ENCODE measurements at places on chromosomes 3 and 15.

- no peak for DNase-seq
Observed at GRCh38 chr3:24496529-24497482, 2.2 kb upstream of the THRB start.

DNA sequence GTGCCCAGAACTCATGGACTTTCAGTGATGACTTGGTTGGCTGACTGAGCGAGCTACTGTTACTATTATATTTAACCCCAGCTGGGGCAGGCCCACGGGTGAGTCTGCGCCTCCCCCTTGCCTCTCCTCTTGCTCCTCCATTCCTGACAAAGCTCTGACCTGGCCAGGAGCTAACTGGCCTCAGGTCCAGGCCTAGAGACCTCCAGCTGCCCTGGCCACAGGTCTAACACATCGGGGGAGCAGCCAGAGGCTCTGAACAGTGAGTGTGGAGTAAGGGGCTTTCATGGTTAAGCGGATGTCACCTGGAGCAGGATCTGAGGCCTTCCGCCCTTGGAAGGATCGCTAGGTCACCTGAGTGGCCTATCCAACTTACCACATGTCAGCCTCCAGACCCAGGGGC is 96.3 kb upstream of the HERC1 start:
- DNase-seq = no peak

DNA sequence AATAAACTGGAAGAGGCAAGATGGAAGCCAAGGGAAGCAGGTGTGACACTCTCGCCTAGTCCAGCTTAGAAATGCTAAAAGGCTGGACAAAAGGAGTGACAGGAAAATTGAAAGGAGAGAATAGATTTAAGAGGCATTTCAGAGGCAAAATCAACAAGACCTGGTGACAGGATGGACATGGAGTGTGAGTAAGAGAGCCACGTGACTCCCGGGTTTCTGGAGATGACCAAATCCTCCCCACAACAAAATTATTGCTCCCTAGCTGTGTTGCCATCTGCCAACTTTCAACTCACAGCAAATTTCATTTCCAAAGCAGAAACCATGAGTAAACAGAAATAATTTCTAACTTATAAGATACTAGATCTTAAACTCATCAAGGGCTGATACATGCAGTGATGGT is 52.6 kb downstream of the MTHFS start:
- no peak for DNase-seq

GRCh38 chr3:45931496-45931895 is 11.8 kb upstream of the CXCR6 start:
- DNase-seq = no peak

- DNase-seq = no peak
Observed at GRCh38 chr15:51936105-51936478, 35.5 kb downstream of the LEO1 start.

GRCh38 chr3:48538451-48538850 is 18.2 kb downstream of the PFKFB4 start:
- no peak for DNase-seq

DNA sequence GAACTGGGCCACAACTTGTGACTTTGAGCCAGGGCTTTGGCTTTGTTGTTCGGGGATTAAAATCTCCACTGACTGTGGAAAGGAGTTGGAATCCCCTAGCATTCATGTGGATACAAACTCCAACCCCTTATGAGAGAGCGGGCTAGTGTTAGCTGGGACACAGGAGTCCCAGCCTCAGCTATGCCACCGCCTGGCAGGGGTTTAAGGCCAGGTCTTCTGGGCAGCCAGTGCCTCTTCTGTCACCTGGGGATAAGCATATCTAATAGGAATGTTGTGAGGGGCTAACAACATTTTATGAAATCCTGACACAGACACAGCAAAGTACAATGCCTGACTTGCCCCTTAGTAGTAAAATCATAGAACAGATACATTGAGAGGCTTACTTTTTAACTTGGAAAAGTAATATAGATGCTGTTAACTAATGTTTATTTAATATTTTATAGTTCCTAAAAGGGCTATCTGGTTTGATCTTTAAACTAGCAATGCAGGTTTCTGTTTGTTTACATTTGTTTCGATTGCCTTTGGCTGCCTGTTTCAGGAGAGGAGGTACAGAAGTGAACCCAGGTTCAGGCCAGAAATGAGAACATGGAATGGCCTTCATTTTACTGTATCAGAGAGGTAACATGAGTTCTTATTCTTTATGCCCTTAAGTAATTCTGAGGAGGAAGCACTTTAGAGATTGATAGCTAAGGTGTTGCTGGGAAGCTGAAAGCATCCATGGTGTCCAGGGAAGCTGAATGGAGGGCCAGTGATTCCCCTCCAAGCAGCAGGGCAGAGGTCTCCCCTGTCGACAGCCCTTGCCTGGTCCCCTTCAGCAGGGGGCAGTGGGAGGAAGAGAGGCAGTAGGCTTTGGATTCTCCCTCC is 8.7 kb downstream of the GPR160 start:
- DNase-seq = no peak

- no peak for DNase-seq
Observed at GRCh38 chr3:160999274-160999673, 105.9 kb downstream of the B3GALNT1 start.

DNA sequence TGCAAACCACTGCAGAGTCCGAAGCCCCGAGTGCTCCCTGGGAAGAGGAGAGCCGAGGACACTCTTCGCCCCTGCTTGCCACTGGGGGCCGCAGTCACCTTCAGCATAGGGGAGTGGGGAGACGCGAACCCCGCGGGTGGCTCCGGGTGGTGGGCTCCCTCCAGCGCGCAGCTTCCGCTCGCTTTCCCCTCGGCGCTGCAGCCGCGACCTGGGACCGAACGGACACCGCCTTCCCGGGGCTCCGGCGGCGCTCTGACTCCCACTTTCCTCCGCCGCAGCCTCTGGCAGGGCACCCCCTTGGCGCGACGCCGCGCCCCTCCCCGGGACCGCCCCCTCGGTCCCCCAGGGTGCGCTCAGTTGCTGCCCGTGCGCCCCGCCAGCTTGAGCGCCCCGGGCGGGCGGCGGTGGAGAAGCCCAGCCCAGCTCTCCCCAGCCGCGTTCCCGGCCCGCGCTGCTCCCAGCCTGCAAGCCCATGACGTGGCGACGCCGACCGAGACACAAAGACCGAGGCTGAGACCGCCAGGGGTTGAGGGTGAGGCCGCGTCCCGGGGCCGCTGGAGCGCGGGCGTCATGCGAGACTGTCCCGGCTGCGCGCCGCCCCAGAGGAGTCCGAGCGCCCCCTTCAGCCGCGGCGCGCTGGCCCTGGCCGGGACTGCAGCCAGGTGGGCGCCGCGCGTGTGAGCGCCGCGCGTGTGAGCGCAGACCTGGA is at the start of gene MINAR1:
TSS of gene MINAR1 (plus strand) at position 701 of the 709 bp plus-strand sequence. CDS start 23,812 bp downstream, outside the sequence.
- no peak for DNase-seq

GRCh38 chr15:38991126-38991525 is 426.5 kb upstream of the RASGRP1 start:
- DNase-seq = no peak

DNA sequence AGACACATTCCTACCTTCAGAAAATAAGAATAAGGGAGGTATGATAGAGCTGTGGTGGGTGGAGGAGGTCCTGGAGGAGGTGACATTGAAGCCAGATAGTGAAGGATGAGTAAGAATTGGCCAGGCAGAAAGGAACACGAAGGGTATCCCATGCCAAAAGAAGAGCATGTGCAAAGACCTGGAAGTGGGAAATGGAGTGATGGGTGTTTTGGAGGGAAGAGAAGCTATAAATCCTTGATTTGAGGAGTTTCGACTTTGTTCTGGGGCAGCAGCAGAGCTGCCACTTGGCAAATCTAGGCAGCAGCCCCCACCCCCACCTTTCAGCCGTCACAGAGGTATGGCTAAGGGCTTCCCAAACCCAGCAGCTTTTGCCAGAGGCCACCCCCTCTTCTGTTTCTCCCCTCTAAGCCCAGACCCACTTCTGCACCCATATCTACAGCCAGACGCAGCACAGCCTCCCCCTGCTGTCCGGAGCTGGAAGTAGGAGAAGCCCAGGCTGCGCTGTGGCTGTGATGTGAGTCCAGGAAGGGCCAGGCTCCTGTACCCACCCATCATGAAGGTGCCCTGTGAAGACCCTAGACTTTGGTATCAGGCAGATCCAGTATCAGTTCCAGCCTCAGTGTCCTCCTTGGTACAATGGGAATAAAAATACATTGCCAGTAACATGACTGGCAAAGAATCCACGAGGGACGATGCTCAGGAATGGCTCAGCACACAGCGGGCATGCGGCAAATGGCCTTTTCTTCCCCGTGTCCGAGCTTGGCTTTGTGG is 188.7 kb upstream of the LINGO1 start:
- no peak for DNase-seq

DNA sequence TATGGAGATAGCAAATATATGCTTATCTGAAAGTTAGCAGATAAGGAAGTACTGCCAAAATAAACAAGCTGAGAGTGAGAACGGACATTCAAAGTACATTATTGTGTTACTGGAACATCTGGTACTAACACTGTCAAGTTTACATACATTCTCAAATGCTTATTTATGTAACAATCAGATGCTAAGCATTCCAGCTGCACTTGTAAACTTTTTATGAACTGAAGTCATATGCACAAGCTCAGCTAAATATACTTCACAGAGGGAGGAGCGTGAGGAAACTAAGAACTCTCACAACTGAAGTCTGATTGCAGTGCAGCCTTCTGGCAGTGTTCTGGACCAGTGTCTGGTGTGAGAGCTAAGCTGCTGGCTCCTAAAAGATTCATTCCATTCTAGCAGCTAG is 223.7 kb upstream of the NANOGP8 start:
- DNase-seq = no peak

DNA sequence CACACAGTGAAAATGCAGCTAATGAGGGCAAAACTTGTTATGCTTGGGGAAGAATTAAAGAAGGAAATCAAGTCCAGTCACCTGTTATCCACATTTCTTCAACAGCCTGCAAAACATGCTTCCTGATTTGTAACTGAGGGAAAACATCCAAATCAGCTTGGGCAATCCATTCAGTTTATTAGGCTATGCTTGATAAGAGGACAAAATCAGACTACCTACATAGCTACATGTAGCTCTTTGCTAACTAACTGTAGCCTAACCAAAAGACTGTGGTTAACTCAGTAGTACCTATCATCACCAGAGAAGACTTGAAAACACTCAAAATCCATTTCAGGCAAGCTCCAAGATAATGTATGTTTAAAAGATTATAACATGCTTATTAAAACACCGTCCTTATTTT is 436.4 kb downstream of the SHQ1 start:
- DNase-seq = no peak

GRCh38 chr15:51424780-51425179 is 83.3 kb downstream of the GLDN start:
- DNase-seq = no peak

Data from activated effector memory CD4-positive, alpha-beta T cell treated with anti-CD3 and anti-CD28 coated beads, Interleukin-2, amount 50 U/mL, for 16 hours (primary cell).